Psoas muscle (tissue), 8 donors: ENCODE measurements at places on chromosomes 1 and 21.
A peak's percentile ranks its signal among the peaks of the same experiment; 100 is the strongest.

DNA sequence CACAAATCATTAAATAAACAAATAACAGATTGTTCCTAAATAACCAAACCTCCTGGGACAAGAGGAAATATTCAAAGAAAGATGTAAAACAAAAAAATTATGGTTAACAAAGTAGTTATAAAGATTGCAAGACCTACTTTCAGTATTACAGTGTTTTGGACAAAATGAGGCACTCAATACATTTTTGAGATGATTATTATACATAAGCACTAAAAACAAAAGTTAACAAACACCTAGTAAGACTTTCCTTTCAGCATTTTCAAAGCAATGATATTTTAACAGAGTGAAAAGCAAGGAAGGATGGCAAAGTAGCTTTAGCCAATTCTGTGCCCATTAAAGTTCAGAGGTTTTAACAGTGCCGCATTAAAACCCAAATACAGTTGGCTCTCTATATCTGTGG, 17.2 kb downstream of the OMA1 start:
- no peak overlapping the region for H3K4me3 ChIP-seq
- peaks cover 55% of the 10 kb centered on the region for H3K36me3 ChIP-seq
- H3K4me1 ChIP-seq = no peaks in the 10 kb centered on the region
- no peak overlapping the region for H3K27ac ChIP-seq
- H3K27me3 ChIP-seq = no peaks in the 10 kb centered on the region

DNA sequence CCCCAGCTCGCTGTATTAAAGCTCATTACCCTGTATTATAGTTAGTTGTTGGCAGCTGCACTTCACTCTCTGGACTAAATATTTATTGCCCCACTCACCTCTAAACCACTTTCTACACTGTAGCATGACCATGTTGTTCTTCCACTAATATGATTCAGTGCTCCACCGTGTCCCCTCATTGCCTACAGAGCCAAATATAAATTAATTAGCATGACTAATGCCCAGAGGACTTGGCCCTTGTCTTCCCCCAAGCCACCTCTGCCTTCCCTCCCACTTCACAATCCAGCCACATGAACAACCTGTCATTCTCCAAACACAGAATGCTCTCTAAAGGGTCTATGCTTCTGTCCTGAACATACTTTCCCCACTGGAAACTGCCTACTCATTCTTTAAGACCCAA, 276.5 kb downstream of the PLPP3 start:
- no peaks in the 10 kb centered on the region for H3K36me3 ChIP-seq
- no peaks in the 10 kb centered on the region for H3K27me3 ChIP-seq
- H3K4me1 ChIP-seq = peaks cover 5% of the 10 kb centered on the region
- DNase-seq = no peak
- H3K27ac ChIP-seq = no peak overlapping the region

GRCh38 chr1:229221106-229222019, 49.5 kb upstream of the RAB4A start:
- no peak overlapping the region for H3K4me3 ChIP-seq
- no peaks in the 10 kb centered on the region for H3K27me3 ChIP-seq
- no peaks in the 10 kb centered on the region for H3K4me1 ChIP-seq
- H3K27ac ChIP-seq = no peak overlapping the region
- no peaks in the 10 kb centered on the region for H3K36me3 ChIP-seq

DNA sequence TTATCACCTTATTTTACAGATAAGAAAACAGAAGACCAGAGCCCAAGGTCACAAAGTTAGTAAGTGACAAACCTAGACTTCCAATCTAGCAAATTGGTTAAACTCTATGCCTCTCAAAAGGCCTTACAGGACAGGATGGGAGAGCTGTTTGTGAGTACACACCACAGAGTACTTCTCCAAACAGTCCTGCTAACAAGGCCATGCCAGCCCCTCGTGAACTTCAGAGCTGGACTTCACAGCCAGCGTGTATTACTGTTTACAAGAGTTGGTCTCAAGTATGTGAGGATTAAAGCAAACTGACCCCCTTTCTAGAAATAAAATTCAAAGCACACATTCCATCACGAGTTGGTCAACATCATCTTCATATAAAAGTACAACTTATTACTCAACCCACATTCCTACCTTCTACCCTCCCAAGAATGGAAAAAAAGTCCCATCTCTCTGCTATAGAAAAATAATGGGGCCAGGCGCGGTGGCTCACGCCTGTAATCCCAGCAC, 19.8 kb upstream of the UBR4 start:
- H3K27me3 ChIP-seq = no peaks in the 10 kb centered on the region
- H3K27ac ChIP-seq = no peak overlapping the region
- H3K4me3 ChIP-seq = no peak overlapping the region
- DNase-seq = no peak

DNA sequence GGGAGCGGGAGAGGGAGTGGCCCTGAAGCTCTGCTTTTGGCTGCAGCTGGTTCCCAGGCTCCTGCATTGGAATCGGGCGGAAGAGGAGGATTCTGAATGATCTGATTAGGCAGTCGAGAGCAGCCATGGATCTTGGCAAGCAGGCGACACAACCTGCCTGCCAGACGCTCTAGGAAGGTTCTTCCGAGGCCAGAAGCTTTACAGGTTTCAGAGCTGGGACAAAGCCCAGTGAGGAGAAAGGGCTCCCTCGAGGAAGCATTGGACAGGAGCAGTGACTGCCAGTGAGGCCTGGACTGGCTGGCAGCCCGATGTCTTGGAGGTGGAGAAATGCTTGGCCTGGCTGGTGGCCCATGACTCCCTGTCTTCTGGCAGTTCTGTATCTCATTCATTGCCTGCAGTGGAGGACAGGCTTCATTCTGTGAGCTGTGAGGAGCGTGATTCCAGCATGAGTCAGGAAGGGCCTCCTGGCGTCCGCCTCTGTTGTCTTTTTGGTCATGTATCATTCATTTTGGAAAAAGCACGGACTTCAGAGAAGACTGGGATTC, 132.7 kb upstream of the IPO9 start:
- peak; percentile 96 for DNase-seq
- peak overlapping the region; percentile 36 for H3K27ac ChIP-seq
- no peak overlapping the region for H3K4me3 ChIP-seq
- no peaks in the 10 kb centered on the region for H3K36me3 ChIP-seq

GRCh38 chr1:108961198-108961597, 2.1 kb downstream of the CLCC1 start:
- no peak for DNase-seq
- H3K4me1 ChIP-seq = peaks cover 30% of the 10 kb centered on the region
- H3K36me3 ChIP-seq = peaks cover 18% of the 10 kb centered on the region
- no peaks in the 10 kb centered on the region for H3K27me3 ChIP-seq
- H3K27ac ChIP-seq = no peak overlapping the region

- no peak overlapping the region for H3K4me3 ChIP-seq
- DNase-seq = no peak
- H3K4me1 ChIP-seq = no peaks in the 10 kb centered on the region
- H3K36me3 ChIP-seq = peaks cover 60% of the 10 kb centered on the region
- H3K27ac ChIP-seq = no peak overlapping the region
- no peaks in the 10 kb centered on the region for H3K27me3 ChIP-seq
Measured at GRCh38 chr1:28045777-28046176, 42.6 kb downstream of the EYA3 start.

- H3K27ac ChIP-seq = no peak overlapping the region
- H3K4me3 ChIP-seq = no peak overlapping the region
- no peak for DNase-seq
- H3K27me3 ChIP-seq = no peaks in the 10 kb centered on the region
Measured at GRCh38 chr1:226157761-226158316, 28.7 kb downstream of the ACBD3 start.

DNA sequence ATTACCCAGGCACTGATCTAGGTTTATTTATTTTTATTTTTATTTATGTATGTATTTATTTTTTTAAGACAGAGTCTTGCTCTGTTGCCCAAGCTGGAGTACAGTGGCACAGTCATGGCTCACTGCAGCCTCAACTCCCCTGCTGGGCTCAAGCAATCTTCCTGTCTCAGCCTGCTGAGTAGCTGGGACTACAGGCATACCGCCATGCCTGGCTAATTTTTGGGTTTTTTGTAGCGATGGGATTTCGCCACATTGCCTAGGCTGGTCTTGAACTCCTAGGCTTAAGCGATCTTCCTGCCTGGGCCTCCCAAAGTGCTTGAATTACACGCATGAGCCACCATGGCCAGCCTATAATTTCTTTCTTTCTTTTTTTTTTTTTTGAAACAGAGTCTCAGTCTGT, 9.4 kb downstream of the PHACTR4 start:
- DNase-seq = no peak
- H3K4me1 ChIP-seq = no peaks in the 10 kb centered on the region
- H3K27ac ChIP-seq = no peak overlapping the region
- no peaks in the 10 kb centered on the region for H3K27me3 ChIP-seq
- no peak overlapping the region for H3K4me3 ChIP-seq

- no peaks in the 10 kb centered on the region for H3K36me3 ChIP-seq
- H3K27me3 ChIP-seq = no peaks in the 10 kb centered on the region
- no peak overlapping the region for H3K4me3 ChIP-seq
- H3K27ac ChIP-seq = peak overlapping the region; percentile 73
- peaks cover 4% of the 10 kb centered on the region for H3K4me1 ChIP-seq
- DNase-seq = no peak
Measured at GRCh38 chr1:24392604-24392946, 21.0 kb downstream of the STPG1 start.

GRCh38 chr1:15167386-15167785, 13.8 kb downstream of the TMEM51 start:
- H3K36me3 ChIP-seq = no peaks in the 10 kb centered on the region
- H3K4me1 ChIP-seq = no peaks in the 10 kb centered on the region
- no peak overlapping the region for H3K4me3 ChIP-seq
- no peaks in the 10 kb centered on the region for H3K27me3 ChIP-seq
- H3K27ac ChIP-seq = no peak overlapping the region

DNA sequence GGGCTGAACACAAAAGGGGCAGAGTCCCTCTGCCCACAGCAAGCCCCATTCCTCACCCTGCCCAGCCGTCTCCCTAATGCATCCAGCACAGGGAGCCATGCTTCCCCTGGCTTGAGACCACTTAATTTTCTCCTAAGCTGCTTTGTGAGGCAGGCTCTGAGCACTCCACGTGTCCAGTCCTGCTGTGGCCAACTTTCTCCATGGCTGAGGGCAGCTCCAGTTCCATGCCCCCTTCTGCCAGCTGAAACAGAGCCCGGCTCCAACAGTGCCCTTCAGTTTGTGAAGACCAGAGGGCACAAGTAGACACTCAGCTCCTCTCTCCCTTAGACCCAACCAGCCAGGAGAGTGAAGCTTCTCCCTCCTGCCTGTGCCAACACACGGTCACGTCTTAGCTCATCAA, 33.8 kb downstream of the PLEKHA6 start:
- H3K4me3 ChIP-seq = no peak overlapping the region
- H3K27ac ChIP-seq = no peak overlapping the region
- no peaks in the 10 kb centered on the region for H3K36me3 ChIP-seq
- H3K4me1 ChIP-seq = peaks cover 4% of the 10 kb centered on the region
- no peak for DNase-seq
